Kidney epithelial cell (primary cell): ENCODE measurements at places on chromosomes 1 and 21. TPM values are rescaled to one million over a fixed set of nuclear protein-coding genes. Genes with fewer than 3 reads are reported as not detected.

The LCE1D gene
- total RNA-seq: not detected in 2 replicates

The TMEM69 gene
- total RNA-seq: 41.2 and 48.0 TPM in 2 replicates

The C4BPA gene
- total RNA-seq: not detected in 2 replicates

The MROH7 gene
- total RNA-seq: 0.21 TPM in 1 of 2 replicates, not detected in the other

The DNALI1 gene
- total RNA-seq: 8.7 and 12.9 TPM in 2 replicates
